ENCODE measurements at places on chromosomes 12 and 14. TPM values are rescaled to one million over a fixed set of nuclear protein-coding genes. Genes with fewer than 3 reads are reported as not detected.

Gene SLC17A8
- total RNA-seq = 14.8 TPM

Gene TMPRSS12
- total RNA-seq = not detected

DNA sequence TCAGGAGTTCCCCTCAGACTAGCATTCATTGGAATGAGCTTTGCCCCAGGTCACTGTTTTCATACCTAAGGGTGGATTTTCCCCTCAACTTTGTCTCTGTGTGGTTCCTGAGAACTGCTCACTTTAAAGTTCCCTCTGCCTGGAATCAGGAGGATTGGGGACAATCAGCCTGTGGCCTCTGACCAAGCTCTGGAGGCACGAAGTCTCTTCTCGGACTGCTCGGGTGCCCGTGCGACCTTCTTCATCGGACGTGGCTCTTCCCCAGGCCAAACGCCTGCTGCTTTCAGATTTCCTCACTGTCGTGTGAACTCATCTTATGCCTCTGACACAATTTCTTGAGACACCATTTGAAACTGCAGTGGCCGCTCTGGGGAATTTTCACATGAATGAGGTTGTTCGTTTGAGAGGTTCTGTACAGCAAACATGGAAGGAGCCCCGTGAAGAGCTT lies 153.7 kb upstream of the PZP start:
- DNase-seq = no peak

DNA sequence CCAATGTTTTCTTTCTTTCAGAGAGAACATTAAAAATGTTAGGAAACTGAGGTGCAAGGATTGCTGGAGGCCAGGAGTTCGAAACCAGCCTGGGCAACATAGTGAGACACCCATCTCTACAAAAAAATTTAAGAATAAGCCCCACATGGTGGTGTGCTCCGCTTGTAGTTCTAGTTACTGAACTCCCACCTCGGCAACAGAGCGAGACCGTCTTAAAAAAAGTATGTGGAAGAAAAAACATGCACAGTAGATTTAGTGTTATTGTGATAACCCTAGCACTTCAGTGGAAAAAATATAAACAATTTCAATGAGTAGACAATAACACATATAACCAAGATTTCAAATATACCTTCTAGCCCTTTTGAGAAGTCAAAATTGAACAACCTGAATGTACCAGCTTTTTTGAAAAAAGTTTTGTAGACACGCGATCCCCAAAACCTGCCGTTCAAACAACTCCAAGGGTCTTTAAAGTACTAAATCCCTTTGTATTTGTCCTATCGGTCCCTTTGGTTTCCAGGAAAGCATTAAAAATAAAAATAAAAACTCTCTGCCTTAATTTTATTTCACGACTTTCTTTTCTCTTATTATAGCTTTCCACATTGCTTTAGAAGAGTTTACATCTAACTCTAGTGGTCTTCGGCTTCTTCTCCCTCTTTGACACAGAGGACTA lies 1.0 kb upstream of the ANO6 start:
- peak; percentile 70 for DNase-seq

DNA sequence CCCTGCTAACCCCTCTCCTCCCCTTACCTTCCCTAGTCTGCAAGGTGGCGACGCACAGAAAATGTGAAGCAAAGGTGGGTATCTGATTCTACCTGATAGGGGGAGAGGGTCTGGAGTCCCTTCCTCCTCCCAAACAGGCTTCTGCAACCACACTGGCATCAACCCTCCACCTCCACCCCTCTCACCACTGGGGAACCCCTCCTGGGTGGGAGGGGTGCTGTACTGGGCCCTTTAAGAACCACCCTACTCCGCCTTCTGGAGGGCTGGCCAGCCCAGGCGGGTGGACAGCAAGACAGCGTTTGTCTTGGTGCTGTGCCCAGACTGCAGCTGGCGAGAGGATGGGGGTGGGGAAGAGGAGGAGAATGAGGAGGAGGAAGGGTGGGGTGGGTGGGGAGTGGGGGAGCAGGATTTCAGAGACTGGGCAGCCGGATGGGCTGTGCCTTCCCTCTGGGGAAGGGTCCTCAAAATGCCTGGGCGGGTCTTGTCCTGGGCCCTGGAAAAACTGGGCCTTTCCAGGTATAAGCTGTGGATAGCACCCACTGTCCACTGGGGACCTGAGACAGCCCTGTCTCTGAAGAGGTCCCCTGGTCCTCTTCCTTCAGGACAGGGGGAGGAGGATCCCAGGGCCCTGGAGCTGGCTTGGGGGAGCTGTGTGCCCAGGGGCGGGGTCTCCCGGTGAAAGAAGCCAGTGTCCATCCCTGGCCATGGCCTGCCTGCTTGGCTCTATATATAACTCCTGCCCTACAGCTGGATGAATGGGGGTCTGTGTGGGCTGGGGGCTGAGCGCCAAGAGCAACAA lies 2.8 kb downstream of the TNS2 start:
- peak; percentile 95 for DNase-seq

Data from lung (tissue), 17 donors.